ENCODE measurements at places on chromosomes 3 and 15.

DNA sequence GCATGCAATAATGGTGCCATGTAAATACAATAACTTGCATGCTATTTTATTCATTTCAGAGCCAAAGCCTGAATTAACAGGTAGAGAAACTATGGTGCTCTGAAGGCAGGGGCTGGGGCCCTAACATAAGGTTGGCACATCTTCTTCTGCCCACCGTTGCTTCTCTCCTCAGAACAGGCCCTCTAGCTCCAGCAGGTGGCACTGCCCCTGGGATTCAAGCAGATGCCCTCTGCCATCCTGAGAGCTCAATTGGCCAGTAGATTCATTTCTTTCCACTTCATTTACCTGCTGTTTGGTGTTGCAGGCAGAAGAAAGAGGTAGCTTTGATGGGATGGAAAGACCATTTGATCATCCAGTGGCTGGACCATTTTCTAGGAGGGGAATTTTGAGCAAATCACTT is 130.5 kb downstream of the FOXB1 start:
- DNase-seq = no peak

- no peak for DNase-seq
Observed at GRCh38 chr3:107753976-107754375, 231.2 kb downstream of the BBX start.

DNA sequence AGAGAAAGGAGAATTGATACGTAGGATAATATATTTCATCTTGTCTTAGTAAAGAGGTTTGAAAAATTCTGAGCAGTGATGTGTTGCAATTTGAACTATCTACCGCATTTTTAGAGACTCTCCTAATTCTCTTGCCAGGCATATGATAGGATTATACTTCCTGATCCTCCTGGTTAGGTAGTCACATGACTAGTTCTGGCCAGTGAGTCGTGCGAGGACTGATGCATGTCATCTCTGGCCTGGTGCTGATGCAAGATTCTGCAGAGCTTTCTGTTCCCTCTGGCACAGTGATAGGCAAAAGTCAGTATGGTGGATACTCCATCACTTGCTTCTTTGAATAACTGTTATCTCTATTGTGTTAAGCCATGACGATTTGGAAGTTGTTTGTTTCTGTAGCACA is 277.6 kb upstream of the NAALADL2 start:
- no peak for DNase-seq

DNA sequence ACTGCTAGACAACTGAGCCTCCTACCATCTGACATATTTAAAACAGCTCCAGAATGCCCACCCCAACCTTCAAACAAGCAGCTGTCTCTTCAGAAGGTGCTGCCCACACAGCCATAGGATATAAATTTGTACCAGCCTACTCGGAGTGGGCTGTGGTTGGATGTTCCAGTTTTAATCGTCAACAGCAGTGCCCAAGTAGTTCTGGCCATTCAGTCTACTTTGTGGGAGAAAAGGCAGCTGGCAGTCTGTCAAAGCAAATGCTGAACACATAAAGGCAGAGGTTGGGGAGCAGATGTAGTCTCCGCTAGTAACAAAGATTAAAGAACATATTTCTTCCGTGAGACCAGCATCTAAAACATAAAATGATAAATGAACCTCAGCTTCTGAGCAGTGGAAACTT is 15.9 kb upstream of the ERC2 start:
- no peak for DNase-seq

DNA sequence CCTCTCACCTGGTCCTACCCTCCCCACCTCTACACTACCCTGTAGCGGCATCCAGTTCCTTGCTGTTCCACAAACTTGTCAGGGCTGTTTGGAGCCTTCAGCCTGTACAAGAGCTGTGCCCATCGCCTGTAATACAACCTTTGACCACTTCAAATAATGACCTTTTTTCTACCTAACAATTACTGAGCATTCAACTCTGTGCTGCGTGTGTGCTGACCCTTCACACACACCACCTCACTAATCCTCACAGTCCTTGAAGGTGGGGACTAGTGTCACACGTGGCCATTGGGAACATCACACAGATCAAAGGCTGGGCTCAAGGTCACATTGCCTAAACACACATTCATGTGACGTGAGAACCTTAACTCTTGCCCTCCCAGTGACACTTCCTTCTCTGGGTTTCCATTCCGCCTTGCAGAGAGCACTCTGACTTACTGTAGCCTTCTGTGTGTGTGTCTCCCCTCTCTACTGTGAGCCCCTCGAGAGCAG is 3.1 kb downstream of the C3orf20 start:
- no peak for DNase-seq

- DNase-seq = no peak
Observed at GRCh38 chr3:71152892-71153265, 430.6 kb downstream of the FOXP1 start.

- DNase-seq = peak; percentile 57
Observed at GRCh38 chr3:49017229-49017970, 980 bp downstream of the DALRD3 start.

DNA sequence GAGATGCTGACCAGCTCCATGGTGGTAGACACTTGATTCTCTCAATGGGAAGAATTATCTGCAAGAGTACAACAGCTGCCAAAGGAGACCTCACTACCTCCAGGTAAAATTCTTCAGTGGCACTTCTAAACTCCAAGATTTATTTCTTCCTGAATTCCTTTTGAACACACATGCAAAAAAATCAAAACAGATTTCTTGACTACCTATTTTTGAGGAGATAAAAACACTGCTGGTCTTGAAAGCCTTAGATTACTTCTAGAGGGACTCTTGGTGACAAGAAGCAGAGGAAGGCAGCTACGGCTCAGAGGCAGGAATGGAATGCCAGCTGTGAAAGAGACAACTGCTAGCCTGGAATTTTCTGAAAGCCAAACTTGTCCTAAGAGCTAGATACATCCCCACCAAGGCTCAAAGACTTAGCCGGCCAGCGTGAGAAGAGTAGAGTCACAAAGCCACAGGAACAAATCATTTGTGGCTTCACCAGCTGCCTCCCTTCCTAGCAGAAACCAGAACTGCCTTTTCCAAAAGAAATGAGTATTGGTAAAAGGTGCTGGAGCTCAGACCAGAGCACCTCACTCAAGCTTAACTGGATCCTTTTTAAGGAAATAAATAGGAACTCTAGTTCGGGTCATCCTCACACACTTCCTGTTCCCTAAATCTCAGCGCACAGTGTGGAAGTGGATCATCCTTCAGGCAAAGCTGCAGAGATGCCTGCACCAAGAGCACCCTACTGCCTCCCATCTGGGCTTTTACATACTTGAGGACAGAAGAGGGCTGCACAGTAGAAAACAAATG is 32.6 kb downstream of the CLK3 start:
- DNase-seq = no peak

DNA sequence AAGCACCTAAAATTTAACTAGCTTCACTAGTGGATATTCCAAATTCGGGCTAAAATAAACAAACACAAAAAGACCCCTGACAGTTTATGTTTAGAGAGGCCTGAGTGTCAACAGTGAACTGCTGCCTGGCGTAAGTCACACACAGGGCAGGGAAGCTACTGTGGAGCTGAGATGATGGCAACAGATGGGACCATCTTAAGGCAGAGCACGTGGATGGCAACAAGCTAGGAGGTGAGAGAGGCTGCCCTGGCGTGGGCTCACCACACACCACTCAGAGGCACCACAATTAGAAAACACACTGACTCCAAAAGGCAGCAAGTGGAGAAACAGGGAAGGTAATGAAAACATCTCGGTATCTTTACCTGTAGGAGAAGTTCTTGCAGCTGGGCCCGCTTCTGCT is 93.3 kb downstream of the ATP1B3 start:
- DNase-seq = no peak

- no peak for DNase-seq
Observed at GRCh38 chr15:90078965-90079364, 23.3 kb downstream of the IDH2 start.

DNA sequence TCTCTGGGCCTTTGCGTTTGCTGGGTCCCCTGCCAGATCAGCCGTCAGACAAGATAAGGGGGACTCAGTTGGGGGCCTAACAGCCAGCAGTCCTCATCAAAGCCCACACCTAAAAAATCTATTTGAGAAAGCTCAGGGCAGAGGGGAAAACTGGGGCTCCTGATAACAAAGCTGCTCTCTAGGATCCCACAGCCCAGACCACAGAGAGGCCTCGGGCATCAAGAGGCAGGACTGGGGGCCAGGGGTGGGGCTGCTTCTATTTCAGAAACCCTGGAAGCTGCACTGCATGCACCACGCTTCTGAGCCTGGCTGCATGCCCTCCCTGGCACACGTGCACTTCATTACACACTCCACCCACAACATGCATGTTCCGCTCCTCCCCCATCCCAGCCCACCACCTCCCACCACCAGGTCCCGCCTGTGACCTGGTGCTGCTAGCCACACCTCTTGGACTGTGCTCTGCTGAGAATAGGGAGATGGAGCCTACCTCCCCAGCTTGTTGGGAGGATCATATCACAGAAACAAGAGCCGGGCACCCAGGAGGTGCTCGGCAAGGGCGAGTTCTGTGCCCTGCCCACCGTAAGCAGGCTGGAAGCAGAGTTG is 26.6 kb downstream of the FBLN2 start:
- DNase-seq = no peak

DNA sequence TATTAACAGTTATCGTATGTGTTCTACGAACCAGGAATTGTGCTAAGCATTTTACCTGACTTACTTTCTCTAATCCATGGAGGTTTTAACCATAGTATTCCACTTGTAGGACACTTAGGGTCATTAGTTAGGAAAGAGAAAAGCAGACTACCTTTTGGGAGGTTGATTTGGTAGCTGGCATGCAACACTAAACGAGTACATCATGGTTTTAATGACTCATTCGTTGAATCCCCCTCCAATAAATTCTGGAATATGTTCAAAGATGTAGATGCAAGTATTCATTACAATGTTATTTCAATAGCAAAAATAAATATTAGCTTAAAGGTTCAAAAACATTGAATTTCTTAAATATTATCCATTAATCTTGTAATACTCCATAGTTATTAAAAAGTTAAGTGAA is 162.5 kb downstream of the FMN1 start:
- no peak for DNase-seq

- DNase-seq = no peak
Observed at GRCh38 chr3:40828741-40829415, 304.1 kb downstream of the ZNF621 start.

GRCh38 chr15:88769161-88769971 is 33.9 kb upstream of the ACAN start:
- DNase-seq = no peak

GRCh38 chr3:171774521-171774920 is 35.8 kb downstream of the PLD1 start:
- DNase-seq = no peak

DNA sequence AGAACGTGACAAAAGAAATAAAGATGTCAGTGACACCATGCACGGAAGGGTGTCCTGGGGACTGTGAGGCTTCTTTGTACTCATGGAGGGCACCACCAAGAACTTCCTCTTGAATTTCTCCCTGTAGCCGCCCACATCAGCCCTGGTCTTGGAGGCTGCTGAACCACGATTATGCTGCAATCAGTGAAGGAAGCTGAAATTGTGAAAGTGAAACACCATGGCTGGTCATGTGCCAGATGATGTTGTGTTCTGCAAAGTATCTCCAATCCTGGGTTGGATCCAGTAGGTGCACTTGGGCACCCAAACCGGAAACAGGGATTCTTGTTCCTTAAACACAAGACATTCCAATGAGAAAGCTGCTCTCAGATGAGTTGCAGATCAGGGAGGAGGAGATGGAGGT is 104.4 kb upstream of the GOLGA6L6 start:
- peak; percentile 69 for DNase-seq

GRCh38 chr3:43257850-43258249 is 28.5 kb upstream of the SNRK start:
- DNase-seq = peak; percentile 4

- no peak for DNase-seq
Observed at GRCh38 chr15:25682340-25682739, 180.8 kb downstream of the ATP10A start.

GRCh38 chr3:27723815-27724458 is 1.8 kb upstream of the EOMES start:
- no peak for DNase-seq

- no peak for DNase-seq
Observed at GRCh38 chr15:98556321-98556720, 92.0 kb upstream of the IGF1R start.

GRCh38 chr3:100104442-100104798 is 9.9 kb downstream of the FILIP1L start:
- no peak for DNase-seq

GRCh38 chr15:57064033-57064432 is 145.6 kb downstream of the TCF12 start:
- DNase-seq = no peak

GRCh38 chr3:118165413-118165812 is 869.2 kb downstream of the IGSF11 start:
- DNase-seq = no peak

DNA sequence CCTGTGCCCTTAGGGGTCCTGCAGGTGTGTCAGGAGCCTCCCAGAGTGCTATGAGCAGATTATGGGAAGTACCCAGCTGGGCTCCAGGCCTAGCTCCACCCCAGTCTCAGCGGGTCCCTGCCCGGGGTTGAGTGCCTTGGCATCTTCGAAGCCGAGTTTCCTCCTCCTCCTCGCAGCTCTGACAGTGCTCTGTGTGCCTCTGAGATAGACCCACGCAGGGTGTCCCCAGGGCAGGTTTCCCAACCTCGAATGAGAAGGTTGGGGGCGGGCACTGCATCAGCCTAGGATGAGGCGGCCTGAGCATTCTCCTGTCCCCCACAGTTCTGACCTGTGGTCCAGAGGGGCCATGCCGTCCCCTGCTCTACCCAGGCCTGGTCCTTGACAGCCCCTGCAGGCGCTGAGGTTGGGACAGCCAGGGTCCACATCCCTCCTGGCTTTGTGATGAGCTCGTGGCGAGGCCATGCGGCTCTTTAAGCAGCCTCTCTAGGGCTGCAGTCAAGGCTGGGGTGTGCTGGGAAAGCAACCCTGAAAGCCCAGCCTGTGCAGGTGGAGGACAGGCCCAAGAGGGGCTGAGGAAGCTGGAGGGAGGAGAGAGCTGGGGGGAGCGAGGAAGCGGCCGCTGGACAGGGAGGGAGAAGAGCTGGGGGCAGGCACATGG is 20.2 kb upstream of the SKOR1 start:
- DNase-seq = no peak

DNA sequence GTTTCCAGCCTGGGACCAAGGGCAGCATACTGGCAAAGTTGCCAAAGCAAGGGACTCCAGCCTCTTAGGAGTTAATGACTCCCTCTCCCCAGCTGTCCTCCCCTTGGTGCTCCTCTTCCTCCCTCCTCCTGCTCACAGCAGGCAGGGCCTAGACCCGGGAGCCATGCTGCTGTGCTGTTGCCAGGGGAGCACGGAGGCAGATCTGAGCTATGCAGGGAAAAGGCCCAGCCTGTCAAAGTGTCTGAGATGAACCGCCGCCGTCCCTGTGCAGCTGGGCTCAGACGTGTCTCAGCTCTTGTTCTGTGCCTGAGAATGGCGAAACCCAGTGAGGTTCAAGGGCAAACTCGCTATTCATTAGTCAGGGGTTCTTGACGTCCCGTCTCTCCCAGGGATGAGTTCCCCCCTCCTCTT is 60.8 kb upstream of the POLG start:
- no peak for DNase-seq

- DNase-seq = no peak
Observed at GRCh38 chr3:78919021-78919755, 848.6 kb downstream of the ROBO1 start.

- no peak for DNase-seq
Observed at GRCh38 chr3:59775106-59775505, 725.3 kb upstream of the CFAP20DC start.

- DNase-seq = no peak
Observed at GRCh38 chr3:180570238-180570637, 31.7 kb upstream of the TTC14 start.
